Right kidney (tissue), 9 donors: ENCODE measurements at places on chromosomes 1 and 21.

- DNase-seq, result no peak
Observed at GRCh38 chr1:61160526-61160925, 78.2 kb downstream of the NFIA start.

GRCh38 chr1:157497987-157498735 is 54.2 kb downstream of the FCRL5 start:
- DNase-seq, result no peak

DNA sequence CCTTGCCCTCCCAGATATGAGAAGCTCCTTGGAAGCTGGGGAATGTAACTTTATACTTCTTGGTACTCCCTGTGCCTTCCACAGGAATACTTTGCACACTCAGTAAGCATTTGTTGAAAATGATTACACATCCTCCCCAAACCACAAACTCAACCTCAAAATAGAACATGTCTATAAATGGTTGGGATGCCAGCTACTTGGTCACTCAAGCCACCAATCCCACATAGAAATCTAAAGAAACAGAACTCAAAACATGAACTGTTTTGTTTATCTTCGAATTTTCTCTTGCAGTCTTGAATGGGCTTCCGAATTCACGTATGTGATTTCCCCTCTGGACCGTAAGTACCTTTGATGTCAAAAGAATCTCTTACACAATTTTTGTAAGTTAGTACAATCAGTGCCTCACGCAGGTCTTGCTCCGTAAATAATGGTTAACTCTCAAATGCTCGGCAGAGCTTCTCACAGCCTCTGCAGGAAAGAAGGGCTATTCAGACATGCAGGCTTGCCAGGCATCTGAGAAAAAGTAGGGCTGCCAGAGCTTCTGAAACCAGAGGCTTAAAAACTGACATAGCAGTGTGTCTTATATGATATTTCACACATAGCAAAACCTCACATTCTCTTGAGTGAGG is 26.9 kb downstream of the SORT1 start:
- DNase-seq, result no peak

GRCh38 chr21:15514073-15514946 is 215.5 kb upstream of the USP25 start:
- no peak for DNase-seq

- DNase-seq, result no peak
Observed at GRCh38 chr21:26948194-26948593, 18.7 kb downstream of the ADAMTS5 start.

GRCh38 chr1:230982696-230983095 is 3.8 kb downstream of the ARV1 start:
- no peak for DNase-seq

DNA sequence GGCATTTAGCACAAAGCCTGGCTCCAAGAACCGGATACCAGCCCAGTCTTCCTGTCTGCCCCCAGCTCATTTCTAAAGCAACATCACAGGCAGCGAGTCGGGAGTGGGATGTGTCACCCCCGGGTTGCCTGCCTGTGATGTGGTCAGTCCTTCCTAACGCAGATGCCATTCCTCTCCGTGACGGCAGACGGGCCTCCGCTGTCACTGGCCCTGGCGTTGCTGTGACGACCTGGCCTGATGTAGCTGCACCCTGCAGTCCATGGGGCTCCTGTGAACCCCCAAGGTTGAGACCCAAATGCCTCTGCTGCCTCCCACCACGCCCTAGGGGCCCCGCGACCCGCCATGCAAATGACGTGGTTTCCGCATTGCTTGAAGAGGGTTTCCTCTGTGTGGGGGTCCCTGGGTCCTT is 12.3 kb downstream of the TNFRSF1B start:
- DNase-seq, result no peak

DNA sequence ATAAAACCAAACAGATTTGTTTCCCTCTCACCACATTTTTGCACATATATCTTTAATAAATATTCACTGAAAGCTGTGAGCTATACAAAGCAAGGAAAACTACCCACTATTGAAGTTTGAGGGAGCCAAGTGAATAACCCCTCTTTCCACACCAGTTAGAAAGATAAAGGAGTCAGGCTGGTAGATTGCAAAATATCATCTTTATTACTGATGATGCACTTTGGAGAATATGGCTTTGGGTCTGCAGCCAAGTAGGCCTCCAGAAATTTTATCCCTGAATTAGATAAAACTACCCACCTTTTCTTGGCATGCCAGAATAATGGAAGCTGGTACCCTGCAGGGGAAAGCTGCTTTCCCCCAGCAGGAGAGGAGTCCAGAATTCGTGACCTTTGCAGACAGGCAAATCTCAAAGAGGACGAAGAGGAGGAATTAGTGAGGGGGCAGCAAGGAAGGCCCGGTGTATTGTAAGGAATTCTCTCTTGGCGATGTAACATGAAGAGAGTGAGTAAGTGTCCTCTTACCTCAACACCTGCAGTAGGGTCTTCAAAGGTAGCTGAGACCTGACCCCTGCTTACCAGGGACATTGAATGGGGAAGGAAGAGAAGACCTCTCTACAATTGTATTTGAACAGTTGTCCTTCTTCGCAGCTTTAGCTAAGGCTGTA is 84.7 kb downstream of the LRRC8D start:
- DNase-seq, result no peak

- no peak for DNase-seq
Observed at GRCh38 chr1:21543598-21543997, 34.4 kb downstream of the ALPL start.

GRCh38 chr1:17429183-17429582 is 10.3 kb downstream of the RCC2 start:
- DNase-seq, result no peak

GRCh38 chr1:87940421-87940820 is 611.7 kb downstream of the LMO4 start:
- no peak for DNase-seq

DNA sequence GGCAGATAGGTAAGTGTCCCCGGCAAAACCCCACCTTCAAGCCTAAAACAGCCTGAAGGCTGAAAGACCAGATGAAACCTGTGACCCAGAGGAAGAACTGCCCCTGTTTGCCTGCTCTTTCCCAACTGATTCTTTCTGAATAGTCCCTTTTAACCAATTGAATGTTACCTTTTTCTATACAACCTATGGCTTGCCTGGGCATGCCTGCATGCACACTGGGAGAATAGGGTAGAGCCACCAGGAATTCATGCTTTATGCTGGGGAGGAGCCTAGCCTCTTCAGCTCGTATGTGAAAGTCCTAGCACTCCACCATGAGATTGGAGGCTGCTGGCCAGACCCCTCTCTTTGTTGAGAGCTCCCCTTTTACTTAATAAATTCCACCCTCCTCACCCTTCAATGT is 340.0 kb downstream of the PTBP2 start:
- DNase-seq, result no peak
